ENCODE measurements at places on chromosomes 2 and 18.

DNA sequence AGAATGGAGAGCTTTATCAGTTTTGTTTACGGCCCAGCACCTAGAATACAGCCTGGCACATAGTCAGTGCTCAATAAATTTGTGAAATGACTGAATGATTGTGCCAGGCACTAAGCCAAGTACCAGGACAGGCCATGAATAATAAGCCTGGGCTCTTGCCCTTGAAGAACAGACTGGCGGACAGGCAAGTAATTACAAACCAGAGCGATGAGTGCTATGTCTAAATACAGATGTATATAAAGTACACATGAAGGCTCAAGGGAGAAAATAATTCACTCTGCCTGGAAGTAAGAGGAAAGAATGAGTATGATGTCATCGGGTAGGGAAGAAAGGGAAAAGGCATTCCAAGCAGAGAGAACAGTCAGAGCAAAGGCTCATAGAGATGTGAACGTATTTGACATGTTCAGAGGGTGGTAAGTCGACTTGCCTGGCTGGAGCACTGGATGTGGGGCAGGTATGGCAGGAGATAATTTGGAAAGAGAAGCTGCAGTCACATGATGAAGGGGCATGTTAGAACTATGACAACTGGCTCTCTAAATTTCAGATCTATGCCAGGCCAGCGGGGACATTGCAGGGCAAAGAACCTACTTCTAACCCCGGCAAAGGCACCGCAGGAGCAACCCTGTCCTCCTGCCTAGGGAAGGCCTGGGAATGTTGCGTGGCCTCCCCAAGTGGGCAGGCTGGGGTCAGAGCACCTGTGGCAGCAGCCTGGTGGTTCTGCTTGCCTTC is 119.1 kb upstream of the STPG4 start:
- no peak for DNase-seq

DNA sequence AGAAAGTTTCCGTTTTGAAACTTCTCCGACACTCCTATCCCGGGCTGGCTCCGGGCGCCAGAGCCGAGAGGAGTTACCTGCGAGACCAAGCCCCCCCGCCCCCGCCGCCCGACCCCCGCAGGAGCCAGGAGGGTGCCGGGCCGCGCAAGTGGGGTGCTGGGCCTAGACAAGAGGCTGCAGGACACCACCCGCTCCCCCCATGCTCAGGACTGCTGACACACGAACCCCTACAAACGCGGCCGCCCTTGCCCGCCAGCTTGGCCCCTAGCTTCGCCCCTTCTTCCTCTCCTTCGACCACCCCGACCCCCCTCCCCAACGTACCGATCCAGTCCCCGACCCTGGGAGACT is 497 bp downstream of the PLA2R1 start:
- DNase-seq = no peak

DNA sequence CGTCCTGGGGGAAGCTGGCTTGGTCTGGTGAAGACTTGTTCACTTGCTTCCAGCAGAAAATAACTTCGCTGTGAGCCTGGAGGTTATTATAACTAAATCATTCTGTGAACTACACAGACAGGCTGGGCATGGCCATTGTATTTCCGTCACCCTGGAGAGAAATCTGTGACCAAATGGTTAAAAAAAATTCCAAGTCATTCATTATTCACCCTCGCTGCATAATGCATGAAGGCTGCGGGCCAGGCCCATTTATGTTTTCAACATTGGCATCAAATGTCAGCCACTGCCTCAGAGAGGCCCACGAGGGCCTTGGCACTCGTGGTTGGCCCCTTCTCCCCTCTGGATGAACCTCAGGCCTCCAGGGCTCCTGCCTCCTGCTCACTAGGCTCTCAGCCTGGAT is 57.7 kb downstream of the RRM2 start:
- DNase-seq = no peak

GRCh38 chr2:168912901-168913369 is 11.8 kb downstream of the G6PC2 start:
- DNase-seq = no peak

DNA sequence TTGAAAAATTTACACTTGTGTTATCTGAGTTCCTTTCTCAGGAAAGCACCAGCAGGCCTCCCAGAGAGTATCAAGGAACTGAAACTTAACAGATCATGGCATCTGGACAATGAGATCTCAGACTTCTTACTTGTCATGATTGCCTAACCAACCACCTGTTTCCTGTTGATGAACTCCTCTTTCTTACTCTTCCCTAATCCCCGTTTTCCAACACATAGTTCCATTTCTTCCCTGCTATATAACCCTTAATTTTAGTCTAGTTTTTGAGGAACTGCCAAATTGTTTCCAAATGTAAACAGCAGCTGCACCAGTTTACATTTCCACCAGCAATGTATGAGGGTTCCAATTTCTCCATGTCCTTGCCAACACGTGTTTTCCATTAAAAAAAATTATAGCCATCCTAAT is 6.1 kb upstream of the FAM171B start:
- no peak for DNase-seq

DNA sequence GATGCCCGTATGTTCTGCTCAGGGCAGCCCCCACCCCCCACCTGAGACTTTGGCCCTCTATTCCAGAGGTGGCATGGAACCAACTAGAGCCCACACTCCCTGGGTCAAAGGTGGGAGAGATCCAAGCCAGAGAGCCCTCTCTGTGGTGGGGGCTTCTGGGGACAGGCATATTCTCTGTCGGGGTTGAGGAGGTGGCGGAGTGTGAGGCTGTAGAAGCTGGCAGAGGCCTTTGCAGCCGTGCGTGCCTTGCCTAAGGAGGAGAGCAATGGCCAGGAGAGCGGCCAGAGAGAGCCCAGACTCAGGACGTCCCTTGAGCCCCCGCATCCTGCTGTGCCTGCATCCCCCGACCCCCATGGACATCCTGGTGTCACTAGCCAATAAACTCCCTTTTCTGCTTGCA is 79.2 kb upstream of the HPCAL1 start:
- no peak for DNase-seq

DNA sequence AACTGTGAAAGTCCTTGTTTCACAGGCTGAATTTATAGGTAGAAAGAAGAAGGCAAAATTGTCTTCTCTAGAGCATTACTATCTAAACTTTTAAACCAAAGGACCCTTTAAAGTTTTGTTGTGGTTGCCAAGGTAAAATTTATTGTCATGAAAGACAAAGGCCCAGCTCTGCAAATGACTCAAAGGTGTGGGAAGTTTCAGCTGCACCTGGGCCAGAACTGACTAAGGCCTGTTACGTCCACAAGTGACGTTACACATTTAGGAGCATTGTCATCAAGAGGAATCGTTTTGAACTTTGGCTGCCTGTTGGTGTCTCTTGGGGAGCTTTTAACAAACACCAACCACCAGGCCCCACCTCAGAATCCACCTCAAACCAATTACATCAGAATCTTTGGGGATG is 8.1 kb upstream of the DSC3 start:
- no peak for DNase-seq

- DNase-seq = no peak
Measured at GRCh38 chr2:69947325-69947931, 14.0 kb downstream of the ASPRV1 start.

DNA sequence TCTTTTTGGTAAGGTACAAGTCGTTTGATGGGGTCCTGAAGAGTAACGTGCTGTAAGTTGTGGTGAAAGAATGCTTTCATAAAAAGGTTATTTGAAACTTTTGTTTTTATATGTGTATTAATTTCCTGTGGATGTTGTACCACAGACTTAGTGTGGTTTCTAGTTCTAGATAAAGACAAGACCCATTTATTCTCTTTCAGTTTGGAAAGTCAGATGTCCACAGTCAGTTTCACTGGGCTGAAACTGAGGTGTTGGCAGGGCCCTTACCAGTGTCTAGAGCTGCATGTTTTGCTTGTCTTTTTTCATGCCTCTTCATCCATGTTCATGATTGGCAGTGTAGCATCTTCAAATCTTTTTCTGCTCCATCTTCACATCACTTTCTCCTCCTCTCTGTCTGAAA is 22.1 kb upstream of the DOCK10 start:
- DNase-seq = no peak

DNA sequence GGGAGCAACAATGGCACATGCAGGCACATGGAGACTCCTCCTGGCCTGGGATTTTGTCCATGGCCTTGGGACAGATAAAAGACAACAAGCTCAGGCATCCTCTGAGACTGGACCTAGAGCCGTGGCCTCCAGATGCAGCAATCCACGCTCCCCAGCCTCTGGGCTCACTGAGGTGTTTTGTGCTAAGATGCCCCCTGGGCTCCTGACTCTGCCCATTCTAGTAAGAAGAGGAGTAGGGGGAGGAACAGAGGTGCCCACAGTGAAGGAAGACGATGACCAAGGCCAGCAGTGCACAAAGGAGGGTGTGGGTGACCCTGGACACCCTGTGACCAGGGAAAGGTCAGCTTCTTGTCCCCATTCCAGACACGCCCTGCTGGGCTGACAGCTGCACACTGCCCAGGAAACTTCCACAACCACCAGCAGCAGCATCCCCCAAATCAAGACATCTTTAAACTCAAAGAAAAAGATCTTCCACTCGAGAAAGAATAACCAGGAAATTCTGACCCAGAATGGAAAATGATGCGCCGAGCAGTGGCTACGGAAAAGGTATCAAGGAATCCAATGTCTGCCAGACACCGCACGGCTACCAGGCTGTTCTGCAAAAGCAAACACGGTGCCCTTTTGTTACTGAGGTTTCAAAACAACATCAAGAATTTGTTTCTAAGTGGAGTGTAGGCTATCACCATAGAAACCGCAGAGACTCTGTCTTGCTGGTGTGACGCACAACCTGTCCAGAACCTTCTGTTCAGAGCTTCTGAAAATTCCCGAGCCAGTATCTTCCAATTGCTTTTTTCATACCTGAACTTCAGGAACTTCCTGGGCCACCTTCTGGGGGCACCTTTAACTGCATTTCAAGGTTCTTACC is 65.5 kb downstream of the ZNF516 start:
- DNase-seq = no peak

DNA sequence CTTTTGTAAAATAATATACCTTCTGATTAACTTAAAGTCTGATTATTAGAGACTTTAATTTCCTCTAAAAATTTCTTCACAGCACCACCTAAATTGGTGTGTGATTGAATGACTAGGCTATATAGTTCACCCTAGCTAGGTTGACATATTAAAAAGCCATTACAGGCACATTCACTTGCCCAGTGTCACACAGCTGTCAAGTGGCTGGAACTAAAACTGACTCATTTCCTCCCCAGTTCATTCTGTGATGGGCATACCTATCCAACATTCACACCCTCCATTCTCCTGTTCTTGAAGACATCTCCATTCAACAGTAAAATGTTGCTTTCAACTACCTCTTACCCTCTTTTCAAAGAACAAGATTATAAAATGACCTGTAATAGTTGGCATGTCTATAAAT is 334.5 kb downstream of the ARHGAP15 start:
- no peak for DNase-seq

DNA sequence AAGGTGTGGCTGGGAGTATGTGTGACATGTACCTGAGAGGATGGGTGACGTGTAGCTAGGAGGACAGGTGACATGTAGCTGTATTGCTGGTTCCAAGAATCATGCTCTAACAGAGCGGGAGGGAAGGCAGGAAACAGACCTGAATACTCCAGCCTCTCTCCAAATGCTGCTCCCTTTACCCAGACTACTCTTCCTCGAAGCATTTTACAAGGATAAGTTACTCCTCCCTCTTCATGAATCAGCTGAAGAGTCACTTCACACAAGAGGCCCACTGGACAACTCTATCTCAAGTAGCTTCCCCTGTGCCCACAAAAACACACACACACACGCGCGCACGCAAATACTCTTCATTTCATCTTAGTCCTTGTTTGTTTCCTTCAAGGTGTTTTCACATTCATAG is 52.6 kb upstream of the KIDINS220 start:
- no peak for DNase-seq

GRCh38 chr2:132884292-132884691 is 214.3 kb upstream of the LYPD1 start:
- DNase-seq = no peak

DNA sequence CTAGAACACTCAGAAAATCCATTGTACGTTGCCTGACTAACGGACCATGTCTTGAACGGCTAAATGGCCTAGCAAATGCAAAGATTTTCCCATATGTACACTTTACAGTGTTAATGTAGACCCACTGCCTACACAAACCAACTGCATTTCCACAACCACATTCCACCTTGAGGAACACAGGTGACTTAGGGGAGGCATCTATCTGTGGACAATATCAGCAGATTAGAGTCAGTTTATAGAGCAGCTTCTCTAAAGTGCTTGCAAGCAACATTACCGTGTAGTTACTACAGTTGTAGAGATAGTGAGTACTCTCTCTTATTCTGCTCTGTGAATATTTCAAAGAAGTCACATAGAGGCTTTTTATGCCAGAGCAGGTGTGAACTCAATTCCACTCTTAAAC is 139.6 kb downstream of the TCF4 start:
- no peak for DNase-seq

DNA sequence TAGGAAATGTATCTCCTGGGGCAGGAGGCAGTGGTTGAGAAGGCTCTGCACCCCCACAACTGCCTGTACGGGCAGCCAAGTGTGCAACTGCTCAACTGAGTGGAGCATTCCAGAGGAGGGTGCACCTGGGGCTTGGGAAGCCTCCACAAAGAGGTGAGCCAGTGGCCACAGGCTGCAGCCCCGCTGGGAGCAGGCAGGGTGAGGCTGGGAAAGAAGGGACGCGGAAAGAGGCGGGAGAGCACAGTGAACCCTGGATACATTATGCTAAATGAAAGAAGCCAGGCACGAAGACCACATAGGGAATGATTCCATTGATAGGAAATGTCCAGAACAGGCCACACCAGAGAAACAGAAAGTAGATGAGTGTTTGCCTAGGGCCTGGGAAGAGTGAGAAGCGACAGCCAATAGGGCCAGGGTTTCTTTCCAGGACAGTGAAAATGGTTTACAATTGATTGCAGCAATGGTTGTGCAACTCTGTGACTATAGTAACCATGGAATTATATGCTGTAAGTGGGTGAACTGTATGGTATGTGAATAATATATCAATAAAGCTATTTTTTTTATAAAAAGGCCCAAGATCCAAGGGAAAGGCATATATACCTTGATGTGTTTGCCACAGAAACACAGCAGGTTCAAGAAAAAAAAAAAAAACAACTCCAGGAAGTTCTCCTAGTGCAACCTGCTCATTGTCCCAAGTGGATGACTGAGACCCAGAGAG is 82.4 kb downstream of the DDX1 start:
- no peak for DNase-seq

DNA sequence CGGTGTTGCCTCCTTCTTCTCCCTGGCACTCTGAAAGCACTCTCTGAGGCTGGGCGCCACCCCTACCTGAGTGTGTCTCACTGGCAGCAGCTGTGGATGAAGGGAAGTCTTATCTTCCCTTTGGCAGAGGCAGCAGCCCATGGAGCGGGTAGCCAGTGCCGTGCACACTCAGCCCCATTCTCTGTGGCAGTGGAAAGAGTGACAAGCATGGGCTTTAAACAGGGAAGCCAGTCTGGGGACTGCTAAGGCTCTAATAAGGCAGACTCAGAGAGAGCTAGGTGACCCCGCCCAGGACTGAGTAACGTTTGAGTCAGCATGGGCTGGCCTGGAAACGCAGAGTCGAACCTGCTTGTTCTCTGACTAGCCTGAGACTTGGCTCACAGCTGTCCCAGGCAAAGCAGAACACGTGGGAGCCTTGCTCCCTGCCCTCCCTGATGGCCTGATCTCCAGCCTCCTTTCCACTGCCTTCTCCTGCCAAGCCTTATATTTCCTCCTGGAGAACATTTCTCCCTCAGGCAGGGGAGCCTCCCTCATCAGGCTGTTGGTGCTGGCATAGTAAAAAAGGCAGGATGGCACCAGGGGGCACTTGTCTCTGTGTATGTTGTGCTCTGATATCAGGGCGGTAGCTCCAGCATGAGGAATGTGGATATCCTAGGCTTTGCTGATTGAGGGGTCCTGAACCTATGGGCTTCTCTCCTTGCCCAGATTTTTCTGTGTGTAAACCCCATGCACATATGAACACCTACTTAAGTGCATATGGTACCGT is 93.9 kb upstream of the LGALSL start:
- no peak for DNase-seq
